ENCODE measurements at places on chromosomes 3 and 15.

DNA sequence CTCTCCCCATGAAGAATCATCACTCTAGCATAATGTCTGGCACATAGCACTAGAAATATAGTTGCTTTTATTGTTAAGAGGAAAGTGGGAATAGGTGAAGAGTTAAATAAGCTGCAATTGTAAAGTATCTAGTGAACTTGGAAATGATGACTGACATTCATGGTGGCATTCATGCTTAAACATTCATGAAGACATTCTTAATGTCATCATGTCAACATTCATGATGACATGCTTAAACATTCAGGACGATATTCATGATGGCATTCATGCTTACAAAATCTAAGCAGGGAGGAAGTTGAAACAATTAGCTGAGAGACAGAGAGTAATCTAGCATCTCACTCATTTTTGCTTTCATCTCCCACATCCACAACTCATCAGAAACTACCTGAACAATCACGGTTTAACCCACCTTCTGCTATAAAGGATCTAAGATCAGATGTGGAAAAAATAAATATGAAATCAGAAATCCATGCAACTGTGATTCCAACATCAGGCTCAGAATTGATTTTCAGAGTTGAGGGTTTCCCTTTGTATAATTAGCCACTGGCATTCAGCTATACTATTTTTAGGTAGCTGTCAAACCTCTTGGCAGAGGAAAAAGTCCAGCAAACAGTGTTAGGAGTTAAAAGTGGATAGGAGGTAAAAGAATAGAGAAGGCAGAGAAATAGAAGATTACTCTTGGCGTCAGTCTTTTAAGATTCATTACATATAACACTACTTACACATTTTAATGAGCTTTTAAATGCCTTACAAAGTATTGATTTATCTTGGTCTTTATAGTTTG lies 3.5 kb downstream of the DRD3 start:
- no peak for DNase-seq

- peak; percentile 40 for DNase-seq
Observed at GRCh38 chr3:14461748-14462324, 59.4 kb downstream of the SLC6A6 start.

GRCh38 chr3:45597171-45597570 lies 2.6 kb downstream of the LIMD1 start:
- DNase-seq = peak; percentile 73

DNA sequence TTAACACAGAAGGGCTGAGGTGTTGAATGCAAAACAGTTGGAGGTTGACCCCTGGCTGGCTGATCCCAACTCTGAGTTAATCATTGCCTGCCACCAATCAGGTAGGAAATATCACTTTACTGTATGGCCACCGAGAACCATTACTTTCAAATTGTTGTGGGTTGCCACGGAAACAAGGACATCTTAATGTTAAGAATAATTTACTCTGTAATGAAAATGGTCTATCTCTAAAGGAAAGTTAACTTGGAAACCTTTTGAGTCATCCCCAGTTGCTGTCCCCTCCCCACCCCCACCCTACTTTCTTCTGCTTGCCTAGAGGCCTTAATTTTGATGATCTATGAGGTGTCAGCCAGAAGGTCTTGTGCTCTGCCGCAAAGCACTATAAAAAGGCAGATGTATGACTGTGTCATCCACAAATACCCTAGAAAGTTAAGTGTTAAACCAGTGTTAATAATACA lies 78.7 kb upstream of the SNRK start:
- no peak for DNase-seq

DNA sequence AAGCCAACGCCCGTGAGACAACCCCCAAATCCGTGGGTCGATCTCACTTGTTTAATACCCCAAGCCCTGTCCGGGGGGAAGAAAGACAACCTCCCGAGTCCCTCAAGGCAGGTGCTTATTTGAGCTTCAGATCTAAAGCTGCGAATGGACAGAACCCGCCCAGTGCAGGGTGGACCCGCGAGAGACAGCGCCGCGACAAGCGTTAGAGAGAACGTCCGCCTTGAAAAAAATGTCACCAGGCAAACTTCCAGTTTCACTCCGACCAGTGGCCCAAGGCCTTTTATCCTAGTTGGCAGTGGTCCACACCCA lies 740 bp upstream of the OXSR1 start:
- DNase-seq = no peak

- DNase-seq = no peak
Observed at GRCh38 chr15:80404057-80404760, at the start of gene ARNT2. Gene ARNT2 (plus strand): TSS chr15:80404382. CDS start chr15:80404516, 134 bp downstream.

GRCh38 chr3:54374214-54374852 lies 252.0 kb downstream of the CACNA2D3 start:
- DNase-seq = no peak

GRCh38 chr3:59764171-59764570 lies 714.3 kb upstream of the CFAP20DC start:
- DNase-seq = peak; percentile 24

DNA sequence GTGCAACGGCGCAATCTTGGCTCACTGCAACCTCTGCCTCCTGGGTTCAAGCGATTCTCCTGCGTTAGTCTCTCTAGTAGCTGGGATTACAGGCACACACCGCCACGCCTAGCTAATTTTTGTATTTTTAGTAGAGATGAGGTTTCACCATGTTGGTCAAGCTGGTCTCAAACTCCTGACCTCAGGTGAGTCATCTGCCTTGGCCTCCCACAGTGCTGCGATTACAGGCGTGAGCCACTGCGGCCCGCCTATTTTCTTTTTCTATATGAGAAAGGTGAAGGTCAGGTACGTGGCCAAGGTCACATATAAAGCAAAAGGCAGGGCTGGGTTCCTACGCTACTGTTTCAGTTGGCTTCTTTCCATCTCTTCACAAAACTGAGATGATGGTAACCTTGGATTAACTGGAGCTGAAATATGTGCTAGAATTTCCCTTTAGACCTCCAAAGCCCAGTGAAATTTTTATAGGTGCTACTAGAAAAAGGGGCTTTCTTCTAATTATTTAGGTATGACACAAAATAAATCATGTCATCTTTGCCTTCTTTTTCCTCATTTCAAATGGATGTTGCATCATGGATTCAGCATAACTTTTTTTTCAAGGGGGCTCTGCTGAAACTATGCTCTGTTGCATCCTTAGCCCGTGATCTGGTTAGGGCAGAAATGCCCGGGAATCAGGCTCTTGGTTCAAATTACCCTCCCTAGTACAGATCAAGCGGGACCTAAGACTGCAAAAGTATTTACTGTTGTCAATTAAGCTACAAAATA lies 68.5 kb downstream of the MYO1E start:
- DNase-seq = no peak

DNA sequence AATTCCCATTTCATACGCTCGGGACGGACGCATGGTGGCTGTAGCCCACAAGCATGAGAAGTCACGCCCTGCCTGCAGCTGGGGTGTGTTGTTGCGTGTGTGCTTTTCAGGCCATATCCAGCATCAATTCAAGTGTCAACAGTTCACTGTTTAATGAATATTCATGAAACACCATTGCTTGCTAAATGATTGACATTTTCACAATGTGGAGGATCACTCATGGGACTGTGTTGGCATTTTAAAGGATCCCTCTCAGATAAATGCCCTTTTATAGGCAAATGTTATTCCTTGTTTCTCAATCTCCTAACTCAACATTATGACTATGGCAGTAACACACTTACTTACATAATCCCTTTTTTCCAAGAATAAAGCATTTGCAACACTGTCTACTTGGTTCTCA lies 511.3 kb downstream of the GABRG3 start:
- no peak for DNase-seq

DNA sequence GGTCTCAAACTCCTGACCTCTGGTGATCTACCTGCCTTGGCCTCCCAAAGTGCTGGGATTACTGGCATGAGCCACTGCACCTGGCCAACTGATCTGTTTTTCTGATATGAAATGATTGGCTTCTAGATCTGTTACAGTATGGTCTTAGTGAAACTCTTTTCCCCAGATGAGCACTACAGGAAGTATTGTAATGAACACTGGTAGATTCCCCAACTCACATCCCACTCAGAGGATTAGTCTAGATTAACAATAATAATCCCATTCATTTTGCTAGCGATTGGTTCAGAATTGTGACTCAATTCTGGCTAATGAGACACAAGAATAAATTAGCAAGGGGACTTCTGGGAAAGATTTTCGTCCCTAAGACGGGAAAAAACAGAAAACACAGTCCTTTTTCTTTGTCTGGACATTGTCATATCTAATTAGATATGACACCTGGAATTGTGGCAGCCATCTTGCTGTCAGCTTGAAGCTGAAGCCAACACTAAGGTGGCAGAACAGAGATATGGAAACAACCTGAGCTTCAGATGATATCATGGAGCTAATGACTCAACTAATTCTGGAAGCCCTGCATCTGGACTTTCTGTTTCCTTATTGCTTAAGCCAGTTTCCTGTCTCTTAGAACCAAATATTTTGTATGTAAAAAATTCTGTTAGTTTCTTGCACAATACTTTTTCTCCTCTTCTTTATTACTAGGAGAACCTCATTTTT lies 17.4 kb upstream of the NPTN start:
- DNase-seq = no peak

DNA sequence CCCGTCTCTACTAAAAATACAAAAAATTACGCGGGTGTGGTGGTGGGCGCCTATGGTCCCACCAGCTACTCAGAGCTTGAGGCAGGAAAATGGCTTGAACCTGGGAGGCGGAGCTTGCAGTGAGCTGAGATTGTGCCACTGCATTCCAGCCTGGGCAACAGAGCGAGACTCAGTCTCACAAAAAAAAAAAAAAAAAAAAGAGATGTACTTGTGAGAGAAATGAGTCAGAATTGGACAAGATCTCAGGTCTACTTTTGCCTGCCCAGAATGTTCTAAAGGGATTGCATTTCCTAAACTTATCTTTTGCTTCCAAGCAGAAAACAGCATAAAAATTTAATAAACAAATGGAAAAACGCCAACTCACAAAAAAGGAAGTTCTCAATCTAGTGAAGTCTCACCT lies 167.5 kb downstream of the NR2F2 start:
- DNase-seq = no peak

DNA sequence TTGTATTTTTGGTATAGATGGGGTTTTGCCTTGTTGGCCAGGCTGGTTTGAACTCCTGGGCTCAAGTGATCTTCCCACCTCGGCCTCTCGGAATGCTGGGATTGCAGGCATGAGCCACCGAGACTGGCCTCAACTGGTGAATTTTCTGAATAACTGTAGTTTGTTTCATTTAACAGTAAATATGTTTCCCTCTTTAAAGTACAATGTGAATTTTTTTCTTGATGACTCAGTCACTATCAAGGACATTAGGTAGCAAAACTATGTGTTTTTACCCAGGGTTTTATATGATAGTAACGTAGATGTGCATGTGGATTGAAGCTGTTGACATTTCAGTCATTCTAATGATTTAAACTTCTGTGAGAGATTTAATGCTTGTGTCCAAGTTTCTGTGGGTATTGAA lies 40.2 kb upstream of the MAPKBP1 start:
- DNase-seq = no peak

Measured in astrocyte of the cerebellum (primary cell).